Activated CD8-positive, alpha-beta memory T cell treated with anti-CD3 and anti-CD28 coated beads for 1 hour (primary cell): ENCODE measurements at places on chromosomes 6 and 20.

DNA sequence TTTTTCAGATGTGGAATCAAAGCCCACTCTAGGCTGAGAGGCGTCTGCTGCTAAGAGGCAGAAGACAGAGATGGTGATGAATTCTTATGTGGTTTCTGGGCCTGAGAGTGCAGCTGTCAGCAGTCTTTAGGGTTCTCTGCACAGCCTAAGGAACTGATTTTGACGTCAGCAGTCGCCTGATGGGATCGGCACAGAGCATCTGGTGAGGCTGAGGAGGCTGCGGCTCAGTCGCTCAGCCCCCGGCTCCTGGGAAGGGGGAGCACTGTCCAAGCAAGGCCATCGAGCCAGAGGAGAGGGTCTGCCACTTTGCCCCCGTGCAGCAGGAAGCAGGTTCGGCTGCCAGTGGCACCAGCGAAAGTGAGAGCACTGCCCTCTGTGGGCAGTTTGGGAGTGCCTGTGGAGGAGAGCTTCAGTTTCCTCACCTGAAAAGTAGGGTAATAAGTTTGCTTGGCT is 92.5 kb downstream of the TCP11 start:
- DNase-seq: peak; percentile 5

DNA sequence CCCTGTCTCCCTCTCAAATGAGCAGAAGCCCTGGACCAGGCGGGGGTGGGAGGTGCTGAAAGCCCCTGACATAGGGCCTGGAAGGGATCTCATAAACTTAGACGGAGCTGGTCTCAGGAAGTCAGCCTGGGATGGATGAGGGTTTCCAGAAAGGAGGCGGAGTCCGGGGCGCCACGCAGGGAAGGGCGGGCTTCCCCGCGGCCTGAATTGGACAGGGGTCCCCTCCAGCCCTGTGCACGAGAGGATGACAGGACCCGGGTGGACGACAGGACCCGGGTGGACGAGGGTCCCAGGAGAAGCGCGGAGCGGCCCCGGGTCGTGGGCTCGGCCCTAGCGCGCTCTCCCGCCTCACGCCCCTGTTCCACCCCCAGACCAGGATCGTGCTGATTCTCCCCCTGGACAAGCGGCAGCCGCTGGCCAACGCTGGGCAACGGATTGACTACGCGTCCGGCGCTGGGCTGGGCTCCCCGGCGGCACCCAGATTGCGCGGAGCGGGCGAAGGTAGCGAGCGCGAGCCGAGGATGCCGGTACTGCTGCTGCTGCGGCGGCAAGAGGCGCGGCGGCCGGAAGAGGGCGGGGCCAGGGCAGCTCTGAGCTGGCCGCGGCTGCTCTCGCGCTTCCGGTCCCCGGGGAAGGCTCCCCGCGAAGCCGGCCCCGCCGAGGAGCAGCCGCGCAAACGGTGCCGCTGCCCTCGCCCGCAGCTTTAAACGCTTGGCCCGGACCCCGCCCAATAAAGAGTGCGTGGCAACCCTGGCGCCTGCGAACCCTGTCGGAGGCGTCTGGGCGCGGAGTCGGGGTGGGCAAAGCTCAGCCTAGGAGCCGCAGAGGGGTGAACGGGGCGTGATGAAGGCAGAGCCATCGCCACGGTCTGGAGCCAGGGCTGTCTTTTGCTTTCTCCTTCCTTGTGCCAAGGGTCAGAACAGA is 1.3 kb downstream of the C20orf144 start:
- peak; percentile 52 for DNase-seq

- no peak for DNase-seq
Observed at GRCh38 chr20:58669287-58670006, 18.4 kb downstream of the STX16 start.

DNA sequence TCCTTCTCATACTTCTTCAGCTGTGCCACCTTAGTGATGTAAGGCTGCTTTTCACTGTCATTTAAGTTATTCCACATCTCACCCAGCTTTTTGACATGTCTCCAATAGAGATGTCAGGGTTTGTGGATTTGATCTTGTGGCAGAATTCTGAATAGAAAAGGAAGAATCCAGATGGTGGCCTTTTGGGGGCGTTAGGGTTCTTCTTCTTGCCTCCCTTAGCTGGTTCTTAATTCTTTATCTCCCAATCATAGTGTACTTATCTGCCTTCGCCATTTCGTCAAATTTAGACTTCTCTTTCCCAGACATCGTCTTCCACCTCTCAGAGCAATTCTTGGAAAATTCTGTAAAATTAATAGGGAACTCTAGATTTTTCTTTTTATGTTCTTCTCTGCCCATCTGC is 422.9 kb downstream of the GJA1 start:
- DNase-seq: no peak

- no peak for DNase-seq
Observed at GRCh38 chr6:44685213-44685612, 297.7 kb downstream of the CDC5L start.

GRCh38 chr6:157647261-157647915 is 175.7 kb upstream of the SNX9 start:
- DNase-seq: no peak

DNA sequence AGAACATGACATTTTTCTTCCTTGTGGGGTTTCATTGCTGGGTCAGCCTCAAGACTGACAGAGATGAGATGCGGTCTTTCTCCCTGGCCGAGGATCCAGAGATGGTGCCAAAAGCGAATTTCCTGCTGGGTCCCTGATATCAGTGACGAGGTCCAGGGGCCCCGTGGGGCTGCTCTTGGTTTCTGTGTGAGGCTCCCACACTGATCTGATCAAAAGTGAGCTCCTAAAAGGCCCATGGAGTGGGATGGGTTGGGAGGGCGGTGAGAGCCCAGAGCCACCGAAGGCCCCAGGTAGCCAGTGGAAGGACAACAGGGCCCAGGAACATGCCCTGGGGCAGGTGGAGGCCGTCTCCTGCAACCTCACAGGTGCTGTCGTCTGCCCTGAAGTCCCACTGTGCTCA is 208.4 kb upstream of the CDH4 start:
- DNase-seq: no peak

- no peak for DNase-seq
Observed at GRCh38 chr6:142893088-142893487, 51.9 kb downstream of the HIVEP2 start.
